ENCODE measurements at places on chromosomes 6 and 20.

GRCh38 chr6:138803861-138804260, 8.0 kb downstream of the ECT2L start:
- DNase-seq: peak; percentile 59

DNA sequence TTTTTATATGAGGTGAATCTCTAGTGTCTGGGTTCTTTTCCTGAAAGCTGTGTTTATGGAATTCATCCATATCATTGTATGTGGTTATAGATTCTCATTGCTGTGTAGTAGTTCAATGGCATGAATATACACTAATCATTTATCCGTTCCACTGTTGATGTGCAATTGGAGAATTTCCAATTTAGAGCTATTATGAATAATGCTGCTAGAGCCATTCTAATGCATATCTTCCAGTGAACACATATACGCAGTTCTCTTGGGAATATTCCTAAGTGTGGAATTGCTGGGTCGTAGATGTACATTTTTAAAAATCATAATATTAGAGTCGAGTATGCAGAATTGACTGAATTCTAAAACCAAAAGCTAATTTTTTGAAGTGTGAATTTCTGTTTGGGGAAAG, 327.5 kb upstream of the JAG1 start:
- DNase-seq: no peak

DNA sequence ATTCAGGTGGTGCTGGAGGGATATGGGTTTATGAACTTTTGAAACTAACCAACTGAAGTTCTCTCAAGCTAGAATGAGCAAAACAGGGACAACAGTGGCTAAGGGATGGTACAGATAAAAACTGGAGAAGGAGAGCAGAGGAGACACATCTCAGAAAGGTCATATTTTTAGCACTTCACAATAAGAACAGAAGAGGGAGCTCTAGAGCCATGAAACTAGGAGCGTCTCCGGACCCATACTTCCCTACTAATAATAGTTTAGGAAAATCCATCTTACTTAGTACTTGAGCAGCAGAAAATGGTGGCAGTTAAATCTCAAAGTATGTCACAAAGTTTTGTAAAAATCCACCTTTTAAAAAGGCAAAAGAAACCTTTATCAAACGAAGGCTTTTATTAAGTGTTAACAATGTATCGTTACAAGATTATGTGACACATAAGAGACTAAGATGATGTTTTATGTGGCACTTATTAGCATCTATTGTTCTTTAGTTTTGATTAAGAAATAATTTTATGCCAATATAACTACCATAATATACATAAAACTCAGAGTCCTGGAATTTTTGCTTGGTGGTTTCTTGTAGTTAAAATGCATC, 278.6 kb downstream of the TBC1D32 start:
- peak; percentile 72 for DNase-seq

GRCh38 chr6:15089569-15090144, 156.2 kb upstream of the JARID2 start:
- peak; percentile 62 for DNase-seq

DNA sequence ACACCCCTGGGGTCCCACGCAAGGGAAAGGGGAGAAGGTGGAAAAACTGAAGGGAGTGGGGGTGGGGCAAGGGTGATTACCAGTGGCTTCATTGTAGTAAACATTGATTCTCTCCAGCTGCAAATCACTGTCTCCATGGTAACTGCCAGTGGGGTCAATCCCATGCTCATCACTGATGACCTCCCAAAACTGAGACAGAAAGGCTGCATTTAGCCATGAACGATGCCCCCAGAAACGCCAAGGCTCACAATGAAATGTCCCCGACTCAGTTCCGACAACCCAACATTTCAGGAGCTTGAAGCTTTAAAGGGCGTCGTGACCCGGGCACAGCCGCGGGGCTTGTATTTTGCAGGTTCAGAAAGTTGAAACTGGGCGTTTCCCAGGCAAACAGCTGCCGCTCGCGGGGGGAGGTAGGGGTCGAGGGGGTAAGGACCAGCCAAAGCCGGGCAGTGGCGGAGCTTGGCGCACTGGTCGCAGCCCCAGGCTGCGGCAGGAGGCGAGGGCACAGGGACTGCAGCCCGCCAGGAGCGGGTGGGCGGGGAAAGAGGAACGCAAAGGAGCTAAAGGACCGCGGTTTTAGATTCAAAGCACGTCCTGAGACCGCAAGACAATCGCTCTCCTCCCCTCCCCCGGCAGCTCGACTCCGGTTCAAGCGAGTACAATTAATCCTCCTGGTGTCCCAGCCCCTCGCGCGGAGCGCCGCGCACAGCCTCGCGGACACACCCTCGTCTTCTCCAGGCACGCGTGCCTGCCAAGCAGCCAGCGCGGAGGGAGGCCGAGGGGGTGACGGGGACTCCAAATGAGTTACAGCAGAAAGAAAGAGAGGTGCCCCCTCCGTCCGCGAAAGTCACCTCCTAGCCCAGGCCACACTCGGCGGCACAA, 731 bp downstream of the TUBB2B start:
- DNase-seq: no peak

- DNase-seq: no peak
Observed at GRCh38 chr6:49497304-49497703, 2.4 kb upstream of the GLYATL3 start.

- no peak for DNase-seq
Observed at GRCh38 chr6:136341967-136342366, 52.3 kb upstream of the BCLAF1 start.

DNA sequence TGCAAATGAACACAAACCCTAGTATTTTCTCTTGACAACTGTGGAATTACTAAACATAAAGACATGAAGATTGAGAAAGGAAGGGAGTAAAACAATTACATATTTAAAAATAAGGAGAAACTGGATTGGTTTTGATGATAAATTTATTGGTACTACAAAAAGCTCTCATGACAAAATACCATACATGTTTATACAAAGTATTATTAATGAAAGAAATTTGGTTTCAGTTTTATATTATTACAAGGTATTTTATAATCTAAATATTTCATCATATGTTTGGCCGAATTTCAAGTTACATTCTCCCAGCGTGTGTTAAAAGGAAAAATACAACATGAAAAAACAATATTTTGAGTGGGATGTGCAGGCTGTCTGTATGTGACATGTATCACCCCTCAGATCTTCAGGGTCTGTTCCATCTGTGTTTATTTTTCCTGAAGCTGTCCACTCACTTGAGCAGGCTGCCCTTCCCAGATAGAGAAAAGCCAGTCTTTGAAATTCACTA, 568.4 kb downstream of the NKAIN2 start:
- peak; percentile 4 for DNase-seq

- DNase-seq: no peak
Observed at GRCh38 chr6:2651536-2651935, 99.2 kb downstream of the MYLK4 start.

- peak; percentile 53 for DNase-seq
Observed at GRCh38 chr6:21753241-21754108, 159.9 kb downstream of the SOX4 start.

GRCh38 chr6:125570526-125570925, 178.9 kb upstream of the HEY2 start:
- DNase-seq: no peak

DNA sequence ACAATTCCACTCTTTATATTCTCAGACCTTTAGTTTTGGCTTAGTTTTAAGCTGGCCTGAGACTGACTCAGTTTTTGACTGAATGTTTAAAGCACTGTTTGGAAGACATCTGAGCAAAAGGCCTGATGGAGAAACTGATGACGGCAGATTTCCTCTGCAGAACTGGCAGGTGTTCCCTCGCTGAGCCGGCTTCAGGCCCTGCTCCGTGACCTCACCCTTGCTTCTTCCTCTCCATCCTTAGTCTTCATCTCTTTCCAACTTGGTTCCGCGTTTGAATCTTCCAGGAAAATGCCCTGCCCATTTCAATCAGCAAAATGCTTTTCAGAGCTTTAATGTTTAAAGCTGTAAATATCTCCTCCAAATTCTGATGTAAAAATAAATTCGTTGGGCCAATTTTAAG, 6.6 kb downstream of the NKX2-4 start:
- DNase-seq: no peak

GRCh38 chr6:32685603-32686002, 19.1 kb upstream of the HLA-DQB1 start:
- peak; percentile 46 for DNase-seq

DNA sequence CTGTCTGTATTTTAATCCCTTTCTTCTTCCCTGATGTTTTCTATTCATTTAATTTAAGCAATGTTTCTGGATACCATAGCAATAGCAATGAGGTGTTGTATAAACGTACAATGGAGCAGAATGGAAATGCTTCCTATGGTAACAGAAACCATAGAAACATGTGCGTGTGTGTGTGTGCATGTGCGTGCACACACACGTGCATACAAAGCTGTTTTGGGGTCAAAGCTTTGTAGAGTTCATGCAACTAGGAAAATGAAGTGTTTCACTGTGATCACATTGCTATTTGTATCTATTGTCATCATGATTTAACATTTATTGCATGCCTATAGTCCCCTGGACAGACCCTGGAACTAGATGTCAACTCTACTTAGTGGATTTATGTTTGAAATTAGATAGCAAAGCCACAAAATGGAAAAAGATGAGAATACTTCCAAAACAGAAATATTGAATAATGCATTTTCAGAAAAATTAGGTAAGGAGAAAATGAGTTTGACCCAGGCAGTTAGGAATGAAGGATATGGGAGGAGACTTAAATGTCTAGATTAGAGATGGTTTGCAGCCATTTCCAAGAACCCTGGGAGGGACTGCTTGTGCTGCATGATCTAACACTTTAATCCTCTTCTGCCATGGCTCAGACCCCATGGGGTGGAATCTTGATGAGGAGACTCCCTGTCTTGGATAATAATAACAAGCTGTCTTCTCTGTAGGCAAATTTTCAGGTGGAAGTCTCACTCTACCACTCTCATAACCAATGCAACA, 124.4 kb downstream of the TRMT11 start:
- DNase-seq: peak; percentile 34

- no peak for DNase-seq
Observed at GRCh38 chr6:87561017-87561416, 28.8 kb downstream of the RARS2 start.

GRCh38 chr20:1810926-1811620, 84.1 kb upstream of the SIRPA start:
- peak; percentile 31 for DNase-seq

DNA sequence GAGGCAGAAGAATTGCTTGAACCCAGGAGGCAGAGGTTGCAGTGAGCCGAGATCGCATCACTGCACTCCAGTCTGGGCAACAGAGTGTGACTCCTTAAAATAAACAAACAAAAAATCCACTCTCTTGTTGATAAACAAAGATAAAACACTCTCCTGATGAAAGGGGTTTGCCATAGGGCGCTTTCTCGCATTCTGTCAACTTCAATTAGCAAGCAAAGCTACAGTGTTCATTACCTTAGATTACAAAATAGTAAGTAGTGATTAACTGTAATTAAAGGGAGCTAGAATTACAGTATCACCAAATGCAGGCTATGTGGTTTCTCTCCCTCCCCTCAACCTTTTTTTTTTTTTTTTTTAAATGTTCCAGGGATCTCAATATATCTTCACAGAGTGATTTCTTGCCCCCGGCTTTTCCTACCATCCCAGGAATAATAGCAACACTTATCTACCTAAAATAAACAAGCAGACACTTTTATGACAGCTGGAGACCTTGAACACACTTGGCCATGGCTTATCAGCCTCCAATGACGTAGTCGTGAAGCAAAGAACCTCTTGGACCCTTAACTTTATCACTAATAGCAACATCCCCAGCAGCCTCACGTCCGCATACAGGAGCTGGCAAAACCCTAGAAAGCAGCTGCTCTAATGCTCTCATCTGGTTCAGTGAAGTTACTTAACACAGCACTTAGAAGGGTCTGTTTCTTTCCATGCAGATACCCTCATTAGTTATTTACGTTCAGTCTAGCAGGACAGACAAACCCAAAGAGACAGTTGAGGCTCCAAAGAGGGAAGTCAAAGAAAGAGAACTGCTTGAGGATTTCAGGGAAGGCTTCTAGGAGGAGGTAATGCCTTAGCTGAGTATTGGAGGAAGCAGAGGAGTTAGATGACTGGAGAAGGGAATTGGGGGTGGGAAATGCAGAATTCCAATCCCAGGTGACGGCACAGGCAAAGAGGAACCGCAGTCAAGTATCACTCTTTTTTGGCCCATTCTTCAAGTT, 37.9 kb upstream of the NEDD9 start:
- peak; percentile 83 for DNase-seq

GRCh38 chr20:24734139-24734538, 214.9 kb upstream of the CST7 start:
- DNase-seq: no peak

- no peak for DNase-seq
Observed at GRCh38 chr6:14674867-14675648, 557.5 kb downstream of the CD83 start.

DNA sequence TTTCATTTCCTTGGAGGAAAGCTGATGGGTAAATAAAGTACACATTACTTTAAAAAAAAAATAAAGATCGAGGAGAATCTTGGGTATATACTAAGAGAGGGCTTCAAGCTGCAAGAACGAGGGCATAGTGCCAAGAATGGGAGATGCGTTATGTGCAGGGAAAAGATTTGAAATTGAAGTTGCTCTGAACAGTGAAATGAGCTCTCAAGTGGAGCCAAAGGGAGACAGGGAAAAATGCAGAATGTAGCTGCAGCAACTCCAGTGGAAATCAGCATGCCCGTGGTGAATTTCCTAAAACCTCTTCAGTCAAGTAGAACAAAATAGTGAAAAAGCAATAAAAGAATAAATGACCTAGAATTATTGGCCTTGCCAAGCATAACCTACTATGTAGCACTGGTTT, 11.4 kb upstream of the COL9A1 start:
- peak; percentile 67 for DNase-seq

- DNase-seq: peak; percentile 78
Observed at GRCh38 chr6:122798099-122798641, 9.1 kb downstream of the SMPDL3A start.

- DNase-seq: no peak
Observed at GRCh38 chr6:99397287-99397686, 3.3 kb upstream of the COQ3 start.

- no peak for DNase-seq
Observed at GRCh38 chr20:22723659-22724058, 139.3 kb upstream of the FOXA2 start.

DNA sequence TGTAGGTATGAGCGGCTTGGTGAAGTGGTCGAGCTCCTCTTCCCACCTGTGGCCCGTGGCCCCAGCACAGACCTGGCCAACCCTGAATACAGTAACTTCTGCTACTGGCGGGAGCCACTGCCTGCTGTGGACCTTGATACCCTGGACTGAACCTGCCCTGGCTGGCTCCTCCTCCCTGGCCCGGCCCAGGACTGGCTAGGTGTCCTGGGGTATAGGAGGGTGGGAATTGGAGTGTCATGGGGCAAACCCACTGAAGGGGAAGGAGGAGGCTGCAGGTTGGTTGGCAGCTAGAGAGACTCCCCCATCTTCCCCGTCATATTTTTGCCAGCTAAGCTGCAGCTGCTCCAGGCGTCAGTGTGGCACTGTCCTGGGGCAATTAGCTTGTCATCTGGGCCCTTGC, 7.9 kb downstream of the EMILIN3 start:
- no peak for DNase-seq

DNA sequence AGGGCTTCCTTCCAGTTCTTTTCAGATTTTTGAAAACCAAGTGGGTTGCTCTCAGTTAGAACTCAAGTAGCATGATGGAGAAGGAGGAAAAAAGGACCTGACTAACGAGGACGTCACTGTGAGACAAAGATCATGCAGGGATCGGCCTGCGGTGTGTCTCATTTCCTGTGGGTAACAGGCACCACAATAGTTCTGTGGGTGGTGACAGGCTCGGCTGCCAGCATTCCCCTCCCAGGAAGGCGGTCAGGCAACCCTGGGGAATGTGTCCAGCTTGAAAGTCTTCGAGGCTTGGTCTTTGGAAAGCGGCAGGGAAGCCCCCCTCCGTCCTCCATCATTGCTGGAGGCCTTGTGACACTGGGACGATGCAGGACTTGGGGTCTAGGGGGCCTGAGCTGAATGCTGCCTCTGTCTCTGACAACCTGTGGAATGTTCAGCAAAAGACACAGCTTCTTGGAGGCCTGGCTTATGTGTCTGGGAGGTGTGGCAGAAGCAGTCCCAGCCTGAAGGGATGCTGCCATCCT, 121.0 kb downstream of the BCAS1 start:
- DNase-seq: peak; percentile 51
